ENCODE measurements at places on chromosomes 5 and 9. TPM values are rescaled to one million over a fixed set of nuclear protein-coding genes. Genes with fewer than 3 reads are reported as not detected.

The PDE6A gene
- 0.50 TPM for total RNA-seq

The C8G gene
- total RNA-seq, result 4.4 TPM

The PPP2R2B gene
- not detected for total RNA-seq

The INSL6 gene
- total RNA-seq, result not detected

The SOHLH1 gene
- total RNA-seq, result not detected

The CFAP77 gene
- not detected for total RNA-seq

The PTGES gene
- 116 TPM for total RNA-seq

The SPINK4 gene
- total RNA-seq, result not detected

The PCDHB11 gene
- not detected for total RNA-seq

The OMD gene
- total RNA-seq, result not detected

The CEP72 gene
- total RNA-seq, result 83.3 TPM

The FAM153A gene
- not detected for total RNA-seq

The PCDHGC5 gene
- not detected for total RNA-seq

The PRR7 gene
- 22.2 TPM for total RNA-seq

The PCDHB9 gene
- not detected for total RNA-seq

The SLC45A2 gene
- 0.33 TPM for total RNA-seq

The SPATA31D4 gene
- total RNA-seq, result not detected
